ENCODE measurements at places on chromosomes 7 and 10.

DNA sequence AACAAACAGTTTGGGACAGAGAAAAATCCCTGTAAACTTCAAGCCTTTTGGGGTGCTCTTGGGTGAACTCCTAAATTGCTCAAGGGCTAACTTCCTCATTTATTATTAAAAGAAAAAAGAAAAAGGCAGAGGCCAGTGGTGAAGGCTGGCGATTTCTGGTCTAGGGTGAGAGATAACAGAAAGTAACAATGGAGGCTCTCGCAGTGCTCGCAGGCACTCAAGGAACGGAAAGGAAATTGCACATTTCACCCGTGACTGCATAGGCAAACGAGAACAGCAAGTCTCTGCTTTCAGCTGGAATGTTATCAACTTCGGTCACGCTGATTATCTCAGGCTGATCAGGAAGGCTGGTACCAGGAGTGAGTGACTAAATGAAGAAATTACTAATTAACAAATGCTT is 70.7 kb downstream of the PRKAG2 start:
- no peak for DNase-seq

DNA sequence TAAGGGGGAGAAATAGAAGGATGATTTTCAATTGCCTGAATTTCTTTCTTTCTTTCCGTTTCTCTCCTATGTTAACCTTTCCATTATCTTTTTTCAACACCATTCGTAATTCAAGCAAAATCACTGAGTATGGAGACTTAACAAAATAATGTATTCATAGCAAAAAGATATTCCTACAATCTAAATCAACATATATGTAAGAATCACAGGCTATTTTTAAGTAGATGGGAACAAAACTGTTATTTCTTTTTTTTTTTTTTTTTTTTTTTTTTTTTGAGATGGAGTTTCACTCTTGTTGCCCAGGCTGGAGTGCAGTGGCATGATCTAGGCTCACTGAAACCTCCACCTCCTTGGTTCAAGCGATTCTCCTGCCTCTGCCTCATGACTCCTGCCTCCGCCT is 27.2 kb upstream of the JMJD1C start:
- DNase-seq, result no peak

DNA sequence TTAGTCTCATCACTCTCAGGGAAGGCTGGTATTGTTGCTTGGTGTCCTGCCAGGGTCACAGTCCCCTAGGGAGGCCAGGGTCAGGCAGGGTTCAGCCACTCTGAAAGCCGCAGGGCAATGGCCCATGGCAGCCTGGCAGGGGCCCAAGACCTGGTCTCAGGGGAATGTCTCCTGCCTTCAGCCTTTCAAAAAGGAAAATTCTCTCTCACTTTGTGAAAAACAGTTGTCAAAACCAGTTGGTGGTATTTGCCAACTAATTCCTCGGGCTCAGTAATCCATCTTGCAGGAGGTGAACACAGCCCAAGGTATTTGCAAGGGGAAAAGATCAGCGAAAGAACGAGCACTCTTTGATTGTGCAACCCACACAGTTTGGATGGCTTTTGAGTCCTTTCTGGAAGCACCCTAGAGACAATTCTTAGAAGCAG is 101.5 kb downstream of the JCAD start:
- no peak for DNase-seq

GRCh38 chr10:109393425-109393824 is 529.9 kb downstream of the XPNPEP1 start:
- no peak for DNase-seq

- no peak for DNase-seq
Measured at GRCh38 chr7:40162516-40162915, 27.7 kb downstream of the SUGCT start.

DNA sequence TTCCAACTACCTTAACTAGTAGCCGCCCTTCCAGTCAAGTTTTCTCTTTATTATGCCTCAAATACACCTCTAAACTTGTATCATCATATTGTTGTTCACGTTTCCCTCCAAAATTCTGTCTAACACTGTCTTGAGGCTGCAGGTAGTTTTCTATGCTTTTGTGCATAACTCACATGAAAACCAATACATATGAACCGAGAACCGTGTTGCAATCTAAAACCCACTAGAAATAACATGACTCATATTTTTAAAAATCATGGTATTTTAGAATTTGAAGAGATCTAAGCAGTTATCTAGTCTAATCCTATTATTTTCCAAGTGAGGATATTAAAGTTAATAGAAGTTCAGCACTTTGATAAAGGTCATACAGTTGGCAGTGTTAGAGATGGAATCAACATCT is 18.2 kb downstream of the LIPF start:
- no peak for DNase-seq

GRCh38 chr10:6958711-6959110 is 378.6 kb upstream of the PRKCQ start:
- no peak for DNase-seq

GRCh38 chr7:36670585-36671431 is 53.5 kb downstream of the AOAH start:
- DNase-seq, result no peak

- no peak for DNase-seq
Measured at GRCh38 chr10:85864868-85865526, 501.6 kb downstream of the GRID1 start.

- DNase-seq, result no peak
Measured at GRCh38 chr10:23345861-23346260, 1.3 kb upstream of the C10orf67 start.

DNA sequence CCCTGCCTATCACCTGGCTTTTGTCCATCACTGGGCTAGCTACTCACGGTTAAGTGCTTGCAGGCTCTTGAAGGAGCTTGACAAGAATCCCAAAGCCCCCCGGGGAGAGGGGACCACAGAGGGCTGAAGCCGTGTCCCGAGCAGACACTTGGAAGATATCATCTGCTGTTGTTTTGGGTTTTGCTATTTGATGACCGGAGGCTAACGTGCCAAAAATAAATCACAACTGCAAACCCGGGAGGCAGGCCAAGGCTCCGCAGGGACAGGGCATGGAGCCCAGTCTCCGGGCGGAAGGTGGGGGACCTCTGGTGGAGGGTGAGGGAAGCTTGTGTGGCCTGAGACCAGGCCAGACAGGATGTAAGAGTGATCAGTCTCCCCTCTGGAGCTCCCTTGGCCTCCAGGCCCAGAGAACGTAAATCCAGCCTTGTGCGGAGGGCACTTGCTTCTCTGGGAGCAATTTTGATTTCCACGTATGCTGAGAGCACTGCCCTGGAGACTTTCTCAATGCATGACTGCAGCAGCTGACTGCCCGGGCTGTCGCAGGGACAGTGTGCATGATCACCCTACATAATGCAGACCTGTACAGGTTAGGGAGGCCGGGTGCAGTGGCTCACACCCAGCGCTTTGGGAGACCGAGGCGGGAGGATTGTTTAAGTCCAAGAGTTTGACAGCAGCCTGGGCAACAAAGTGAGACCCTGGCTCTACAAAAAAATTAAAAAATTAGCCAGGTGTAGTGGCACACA is at the start of gene PHKG1:
Gene PHKG1 (minus strand): TSS at position 164 of the 743 bp plus-strand sequence. CDS start 4,011 bp downstream, outside the sequence.
- DNase-seq, result peak; percentile 85

DNA sequence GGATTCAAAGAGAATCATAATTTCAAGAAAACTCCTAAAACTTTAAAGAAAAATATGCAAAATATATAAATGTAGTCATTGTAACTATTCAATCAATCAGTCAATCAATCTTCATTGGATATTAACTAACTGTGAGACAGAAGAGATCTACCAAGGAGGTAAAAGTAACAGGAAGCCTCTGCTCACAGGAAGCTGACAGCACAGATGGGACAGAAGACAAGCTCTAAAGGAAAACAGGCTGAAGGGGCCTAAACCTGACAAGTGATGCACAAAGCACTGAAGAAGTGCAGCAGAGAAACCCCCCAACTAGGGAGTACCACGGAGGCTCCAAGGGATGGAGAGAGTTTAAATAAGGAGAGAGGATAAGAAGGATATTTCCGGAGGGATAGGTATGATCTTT is 173.0 kb downstream of the SKAP2 start:
- DNase-seq, result no peak

GRCh38 chr10:111004016-111004415 is 72.8 kb upstream of the ADRA2A start:
- DNase-seq, result no peak

- no peak for DNase-seq
Measured at GRCh38 chr10:97664282-97664850, 22.7 kb downstream of the AVPI1 start.

GRCh38 chr10:62583876-62584615 is 209.9 kb downstream of the ZNF365 start:
- no peak for DNase-seq

DNA sequence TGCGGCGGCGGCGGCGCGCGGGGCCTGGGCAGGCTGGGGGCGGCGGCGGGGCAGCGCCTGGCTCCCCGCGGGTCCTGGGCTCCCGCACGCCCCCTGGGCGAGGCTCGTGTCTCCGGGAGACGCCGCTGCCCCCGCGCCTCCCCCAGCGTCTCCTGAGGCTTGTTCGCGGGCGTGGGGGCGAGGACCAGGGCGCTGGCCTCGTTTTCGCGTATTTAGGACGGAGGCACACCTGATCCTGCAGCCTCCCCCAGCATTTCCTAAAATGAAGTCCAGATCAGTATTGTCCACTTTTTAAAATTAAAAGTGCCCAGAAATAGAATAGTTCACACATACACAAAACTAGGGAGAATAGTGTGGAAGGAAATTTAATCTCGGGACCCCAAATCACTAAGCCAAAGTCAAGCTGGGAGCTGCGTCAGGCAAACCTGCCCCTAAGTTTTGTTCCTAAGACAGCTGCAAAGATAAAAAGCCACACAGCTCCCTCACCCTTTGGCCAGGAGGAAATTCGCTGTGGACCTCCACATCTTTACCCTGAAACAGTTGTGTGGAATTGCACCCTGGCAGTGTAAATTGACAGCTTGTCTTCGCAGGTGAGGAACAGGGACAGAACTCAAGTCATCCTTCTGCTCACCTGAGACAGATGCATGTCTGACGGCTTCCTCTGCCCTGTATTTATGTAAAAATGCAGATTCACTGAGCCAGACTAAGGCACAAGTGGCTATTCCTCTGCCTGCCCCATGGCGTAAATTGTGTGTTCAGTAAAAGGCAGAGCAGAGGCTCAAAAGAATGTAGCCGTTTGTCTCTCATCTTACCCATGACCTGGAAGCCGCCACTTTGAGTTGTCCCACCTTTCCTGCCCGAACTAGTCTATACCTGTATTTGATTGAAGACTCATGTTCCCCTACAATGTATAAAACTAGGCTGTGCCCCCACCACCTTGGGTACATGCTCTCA is 740 bp downstream of the GALNT11 start:
- DNase-seq, result no peak

DNA sequence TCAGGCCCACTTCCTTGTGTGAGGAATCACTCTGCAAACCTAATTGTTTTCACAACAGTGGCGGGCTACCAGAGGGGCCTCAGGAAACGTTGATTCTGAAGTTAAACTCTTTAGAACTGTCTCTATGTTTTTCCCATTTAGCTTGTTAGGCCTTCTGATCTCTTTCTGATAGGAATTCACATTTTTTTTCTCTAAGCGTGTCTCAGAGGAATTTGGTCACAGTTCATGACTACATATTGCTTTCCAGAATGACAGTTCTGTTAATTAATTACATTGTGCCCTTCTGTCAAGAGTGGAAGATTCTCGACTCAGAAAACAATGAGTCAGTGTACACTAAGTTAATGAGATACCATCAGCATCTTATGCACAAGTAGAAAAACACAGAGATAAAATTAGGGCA is 469.2 kb upstream of the C7orf33 start:
- DNase-seq, result no peak

DNA sequence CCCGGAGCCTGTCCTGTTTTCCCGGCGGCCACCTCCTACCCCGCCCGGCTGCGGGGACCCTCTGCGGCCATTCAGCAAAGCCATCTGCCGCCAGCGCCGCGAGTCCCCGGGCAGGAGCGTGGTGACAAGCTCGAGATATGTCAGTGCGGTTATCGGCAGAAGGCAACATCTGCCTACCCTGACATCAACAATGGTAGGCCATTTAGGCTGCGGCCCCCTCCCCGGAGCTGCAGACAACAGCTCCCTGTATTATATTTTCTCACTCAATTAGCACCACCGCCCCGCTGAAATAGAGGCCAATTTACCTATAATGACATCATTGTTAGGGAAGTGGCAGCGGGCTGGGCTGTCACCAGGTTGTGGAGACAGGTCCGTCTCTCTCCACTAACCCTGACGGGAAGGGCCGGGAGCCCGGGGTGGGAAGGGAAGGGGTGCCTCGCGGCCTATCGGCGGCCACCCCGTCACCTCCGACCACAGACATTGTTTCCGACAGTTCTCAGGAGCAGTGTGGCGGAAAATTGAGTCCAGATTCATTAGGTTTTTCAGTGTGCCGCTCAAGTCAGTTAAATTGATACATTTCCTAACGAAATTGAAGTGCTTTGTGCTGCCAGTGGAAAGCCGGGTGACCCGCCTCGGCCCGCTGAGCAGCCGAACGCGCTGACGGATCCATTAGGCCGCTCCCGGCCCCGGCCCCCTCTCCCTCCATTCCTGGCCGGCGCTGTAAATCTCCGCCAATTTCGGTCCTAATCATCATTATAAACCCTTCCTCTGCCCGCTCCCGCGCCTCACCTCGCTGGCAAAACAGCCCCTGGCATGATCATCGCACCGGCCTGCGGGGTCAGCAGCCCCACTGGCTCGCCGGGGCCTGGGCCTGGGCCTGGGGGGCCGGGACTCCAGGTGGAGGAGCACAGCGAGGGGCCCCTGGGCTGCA is 43.0 kb downstream of the UNCX start:
- peak; percentile 65 for DNase-seq

- DNase-seq, result peak; percentile 89
Measured at GRCh38 chr10:53403688-53404087, 631.1 kb upstream of the MBL2 start.

GRCh38 chr7:26664274-26664673 is 200.1 kb downstream of the SKAP2 start:
- no peak for DNase-seq

Measured in Right ventricle myocardium inferior (tissue), 1 donor.